RCC 7860 (cell line): ENCODE measurements at places on chromosomes 6 and 20.
A peak's percentile ranks its signal among the peaks of the same experiment; 100 is the strongest.

- DNase-seq, result no peak
These were observed 222.4 kb downstream of the UNC5CL start for GRCh38 chr6:40816601-40817000.

DNA sequence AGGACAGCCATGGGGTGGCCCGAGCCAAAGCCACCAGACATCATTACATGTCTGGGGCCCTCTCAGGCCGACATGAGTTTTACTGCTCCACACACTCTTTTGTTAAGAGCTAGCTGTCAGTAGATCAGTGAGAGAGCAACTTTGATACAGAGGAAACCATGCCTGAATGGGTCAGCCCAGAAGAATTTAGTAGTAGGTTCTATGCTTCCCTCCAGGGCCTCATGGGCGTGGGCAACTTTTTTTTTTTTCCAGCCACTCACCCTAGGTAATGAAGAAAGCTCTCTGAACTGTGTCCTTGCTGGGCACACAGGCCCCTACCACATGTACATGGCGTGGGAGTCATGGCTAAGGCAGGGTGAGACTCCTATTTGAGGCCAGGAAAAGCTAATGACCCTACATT, 38.8 kb downstream of the HLA-F start:
- DNase-seq, result no peak

GRCh38 chr6:34066218-34066571, 79.7 kb downstream of the GRM4 start:
- DNase-seq, result no peak

DNA sequence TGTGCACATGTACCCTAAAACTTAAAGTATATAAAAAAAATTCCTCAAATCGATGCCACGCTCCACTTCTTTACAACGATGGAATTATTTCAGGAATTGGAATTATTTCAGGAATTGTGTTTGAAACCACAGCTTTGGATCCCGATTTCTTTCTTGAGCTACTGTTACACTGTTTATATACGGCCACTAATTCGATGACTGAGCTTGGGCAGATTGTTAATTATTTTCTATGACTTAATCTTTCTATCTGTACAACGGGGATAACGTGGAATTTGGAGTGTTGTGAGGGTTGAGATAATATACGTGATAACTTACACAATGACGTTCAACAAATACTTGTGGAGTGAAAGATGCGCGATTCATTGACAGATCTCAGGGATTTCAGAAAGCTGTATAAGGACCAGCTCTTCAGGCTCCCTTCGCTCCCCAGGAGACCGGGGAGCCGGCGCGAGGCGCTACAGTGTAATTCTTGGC, 171.3 kb downstream of the SLC16A10 start:
- DNase-seq, result peak; percentile 65

DNA sequence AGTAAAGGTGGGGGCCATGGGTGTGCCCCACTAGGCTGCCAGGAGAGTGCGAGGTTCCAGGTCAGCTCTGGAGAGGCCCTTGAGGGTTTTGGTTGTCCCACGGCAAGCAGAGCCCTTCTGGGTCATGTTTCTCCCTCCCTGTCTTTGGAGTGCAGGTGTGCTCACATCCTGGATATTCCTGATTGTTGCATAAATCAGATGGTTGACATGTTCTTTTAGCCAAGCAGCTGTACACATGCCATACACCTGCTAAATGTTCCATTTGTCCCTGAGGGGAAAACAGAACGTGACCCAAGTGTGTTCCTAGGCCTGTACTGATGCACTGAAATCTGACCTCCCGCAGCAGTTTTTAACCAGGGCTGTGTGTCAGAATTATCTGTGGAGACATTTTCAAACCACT, 77.5 kb upstream of the BEND3 start:
- no peak for DNase-seq

GRCh38 chr6:167113047-167113754, 9.7 kb upstream of the CCR6 start:
- DNase-seq, result no peak

DNA sequence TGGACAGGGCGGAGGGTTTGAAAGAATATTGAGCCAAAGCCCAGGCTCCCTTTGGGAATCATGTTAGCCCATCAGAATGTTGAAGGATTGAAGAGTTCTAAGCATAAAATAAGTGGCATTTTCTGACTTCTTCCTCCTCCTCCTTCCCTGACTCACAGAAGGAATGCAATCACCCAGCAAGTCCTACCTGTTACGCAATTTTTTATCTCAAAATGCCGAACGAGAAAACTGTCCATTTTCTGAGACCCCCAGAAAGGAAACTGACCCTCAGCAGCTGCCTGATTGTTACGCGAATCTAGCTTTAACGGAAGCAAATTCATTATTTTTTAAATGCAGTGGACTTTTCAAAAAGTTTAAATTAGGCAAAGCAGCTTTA, 4.7 kb upstream of the DNAJC5 start:
- DNase-seq, result no peak

DNA sequence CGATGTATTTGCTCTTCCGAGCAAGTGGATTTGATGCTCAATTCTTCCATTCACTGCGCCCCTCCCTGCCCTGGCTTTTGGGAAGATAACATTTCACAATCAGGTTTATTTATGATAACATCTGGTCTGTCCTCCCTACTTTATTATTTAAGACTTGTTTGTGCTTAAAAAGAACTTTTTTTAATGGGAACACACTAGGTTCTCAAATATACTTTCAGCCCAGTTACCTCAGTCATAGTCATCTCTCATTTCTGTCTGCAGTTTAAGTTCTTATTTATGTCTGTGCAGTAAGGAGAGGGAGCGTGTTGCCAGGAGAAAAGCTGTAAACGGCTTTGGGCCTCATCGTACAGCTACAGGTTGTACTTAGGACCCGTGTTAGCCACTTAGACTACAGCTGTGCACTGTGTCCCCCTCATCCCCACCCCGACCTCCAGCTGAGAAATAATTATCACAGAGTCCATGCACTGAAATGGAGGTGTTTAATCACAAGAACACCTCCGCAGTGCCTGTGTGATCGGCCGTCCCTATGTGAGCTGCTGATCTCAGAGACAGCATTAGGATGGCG, 99.3 kb downstream of the RPP40 start:
- DNase-seq, result no peak

DNA sequence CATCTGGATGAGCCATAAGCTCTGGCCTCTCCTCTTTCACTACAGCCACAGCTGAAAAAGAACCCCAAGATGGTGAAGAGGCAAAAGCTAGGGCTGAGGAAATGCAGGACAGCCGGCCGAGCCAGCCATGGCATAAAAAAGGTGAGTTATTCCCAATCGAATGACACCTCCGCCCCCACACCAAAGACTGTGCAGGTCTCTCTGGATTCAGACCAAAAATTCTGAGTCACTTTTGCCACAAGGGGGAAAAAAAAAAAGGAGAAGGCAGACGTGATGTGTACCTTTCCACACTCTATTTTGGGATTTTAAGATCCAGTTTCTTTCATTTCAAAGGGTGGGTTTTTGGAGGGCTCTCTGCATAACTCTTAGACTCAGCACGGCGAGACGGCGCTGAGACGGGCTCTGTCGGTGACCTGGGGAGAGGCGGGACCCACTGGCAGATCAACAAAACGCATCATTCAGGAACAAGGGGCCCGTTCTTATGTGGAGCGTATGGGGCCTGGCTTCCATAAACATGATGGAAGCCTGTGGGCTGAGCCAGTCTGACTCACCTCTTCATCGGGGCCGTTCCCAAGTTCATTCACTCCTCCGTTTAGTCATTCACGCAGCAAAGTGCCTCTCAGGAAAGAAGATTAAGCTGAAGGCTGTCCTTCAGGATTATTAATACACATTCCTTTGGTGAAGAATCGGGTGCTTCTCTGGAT, 54.8 kb downstream of the NFATC2 start:
- peak; percentile 89 for DNase-seq

DNA sequence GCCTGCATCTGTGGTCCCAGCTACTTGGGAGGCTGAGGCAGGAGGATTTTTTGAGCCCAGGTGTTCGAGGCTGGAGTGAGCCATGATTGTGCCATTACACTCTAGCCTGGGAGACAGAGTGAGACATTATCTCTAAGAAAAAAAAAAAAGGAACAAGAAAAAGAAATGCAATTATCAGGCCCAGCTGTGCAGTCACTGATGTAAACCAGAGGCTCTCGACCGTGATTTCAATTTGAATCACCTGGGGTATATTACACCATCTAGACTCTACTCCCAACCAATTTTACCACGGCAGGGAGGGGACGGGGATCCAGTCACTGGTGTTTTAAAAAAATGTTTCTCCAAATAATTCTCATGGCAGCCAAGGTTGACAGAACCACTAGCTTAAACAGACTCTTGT, 48.8 kb upstream of the NKX2-2 start:
- no peak for DNase-seq

DNA sequence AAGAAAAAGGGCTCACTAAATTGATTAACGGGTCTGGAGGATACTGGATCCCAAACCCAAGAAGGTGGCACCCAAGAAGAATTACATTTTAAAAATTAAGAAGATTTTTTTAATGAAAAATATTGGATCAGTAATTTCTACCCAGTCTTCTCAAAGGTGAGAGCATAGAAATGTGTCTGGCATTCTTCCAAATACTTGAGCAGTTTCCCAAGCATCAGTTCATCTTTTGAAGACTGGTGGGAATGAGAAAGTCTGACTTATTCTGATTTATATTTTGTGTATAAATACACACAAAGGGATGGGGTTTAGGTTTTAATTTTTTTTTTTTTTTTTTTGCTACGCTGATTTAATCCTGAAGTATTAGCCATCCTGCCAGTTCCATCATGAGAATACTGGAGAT, 3.3 kb downstream of the MGME1 start:
- no peak for DNase-seq

- DNase-seq, result no peak
These were observed 59.0 kb downstream of the BCAS1 start for GRCh38 chr20:54011346-54011745.

- no peak for DNase-seq
These were observed 7.6 kb downstream of the ARFGEF2 start for GRCh38 chr20:48928832-48929725.

- DNase-seq, result no peak
These were observed 9.8 kb upstream of the NDUFAF4 start for GRCh38 chr6:96907498-96907897.

- DNase-seq, result no peak
These were observed 96.7 kb downstream of the PHF3 start for GRCh38 chr6:63732336-63732735.

- peak; percentile 25 for DNase-seq
These were observed 30.1 kb downstream of the RIMS4 start for GRCh38 chr20:44780226-44780625.

DNA sequence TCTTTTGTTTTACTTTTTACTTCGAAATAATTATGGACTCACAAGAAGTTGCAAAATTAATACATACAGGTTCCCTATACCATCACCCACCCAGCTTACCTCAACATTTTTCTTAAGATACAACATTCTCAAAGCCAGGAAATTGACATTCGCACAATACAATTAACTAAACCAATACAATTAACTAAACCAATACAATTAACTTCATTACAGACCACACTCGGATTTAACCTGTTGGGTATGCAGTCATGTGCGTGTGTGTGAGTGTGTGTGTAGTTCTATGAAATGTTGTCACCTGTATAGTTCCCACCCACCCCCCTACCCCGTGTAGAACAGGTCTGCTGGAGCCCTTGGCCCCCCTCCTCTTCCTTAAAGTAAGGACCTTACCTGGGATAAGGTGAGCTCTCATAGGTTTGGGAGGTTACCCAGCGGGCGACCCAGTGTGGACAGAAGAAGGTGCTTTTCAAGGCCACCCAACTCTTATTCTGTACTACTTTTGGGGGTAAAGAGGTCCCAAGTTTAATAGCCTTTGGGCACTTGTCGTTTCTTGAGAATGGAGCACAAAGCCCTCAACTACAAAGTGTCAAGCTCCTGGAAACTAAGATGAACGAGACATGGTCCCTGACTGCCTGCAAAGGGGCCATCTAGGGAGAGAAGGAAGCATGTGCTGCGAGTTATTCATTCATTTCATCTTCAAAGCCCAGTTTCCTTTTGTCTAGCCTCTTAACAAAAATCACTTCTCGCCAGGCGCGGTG, 544 bp upstream of the STK38 start:
- DNase-seq, result no peak

GRCh38 chr6:128870746-128871145, 12.2 kb upstream of the LAMA2 start:
- DNase-seq, result no peak

GRCh38 chr20:54648421-54649142, 173.2 kb downstream of the DOK5 start:
- no peak for DNase-seq

DNA sequence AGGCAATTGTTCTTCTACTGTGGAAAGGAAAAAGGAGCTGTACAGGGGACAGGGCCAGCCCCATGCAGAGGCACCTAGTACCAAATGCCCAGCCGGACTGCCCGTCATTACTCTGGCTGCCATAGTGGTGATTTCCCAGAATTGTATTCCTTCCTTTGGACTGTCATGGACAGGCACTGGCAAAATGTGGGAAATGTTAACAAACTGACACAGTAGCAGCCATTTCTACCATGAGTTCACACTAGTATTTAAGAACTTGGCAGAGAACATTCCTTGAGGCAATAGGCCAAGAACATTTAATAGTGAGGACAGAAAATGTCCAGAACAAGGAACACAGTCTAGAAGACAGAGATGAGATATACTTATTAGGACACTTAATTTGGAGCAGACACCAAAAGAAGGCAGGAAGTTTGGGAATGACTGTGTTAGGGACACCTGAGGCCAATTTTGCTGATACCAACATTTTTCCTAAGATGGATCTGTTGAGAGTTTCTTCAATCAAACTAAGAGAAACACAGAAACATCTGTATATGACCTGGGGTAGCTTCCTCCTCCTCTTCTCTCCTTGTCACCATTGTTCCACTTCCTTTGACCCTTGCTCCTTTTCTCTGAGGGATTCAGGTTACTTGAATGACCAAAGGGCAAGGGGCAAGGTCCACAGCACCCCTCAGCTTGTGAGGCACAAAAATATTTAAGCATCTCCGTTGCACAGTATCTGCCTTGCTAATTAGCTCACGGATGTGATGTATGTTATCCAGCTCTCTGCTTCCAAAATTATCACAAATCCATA, 14.9 kb downstream of the ADTRP start:
- DNase-seq, result no peak

DNA sequence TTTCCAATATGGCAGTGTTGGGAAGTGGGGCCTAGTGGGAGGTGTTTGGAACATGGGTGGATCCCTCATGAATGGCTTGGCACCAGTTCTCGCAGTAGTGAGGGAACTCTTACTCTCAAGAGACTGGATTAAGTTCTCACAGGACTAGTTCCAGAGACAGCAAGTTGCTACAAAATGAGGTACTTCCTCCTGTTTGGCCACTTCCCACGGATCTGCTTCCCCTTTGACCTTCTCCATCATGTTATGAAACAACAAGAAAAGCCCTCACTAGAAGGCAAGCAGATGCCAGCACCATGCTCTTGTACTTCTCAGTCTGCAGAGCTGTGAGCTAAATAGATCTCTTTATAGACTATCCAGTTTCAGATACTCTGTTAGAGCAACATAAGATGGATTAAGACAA, 3.1 kb downstream of the RSPH3 start:
- no peak for DNase-seq
